Thoracic aorta (tissue), 2 donors: ENCODE measurements at places on chromosomes 11 and 22.

- H3K27ac ChIP-seq, result no peak overlapping the region
- no peak overlapping the region for H3K4me3 ChIP-seq
- H3K27me3 ChIP-seq, result no peaks in the 10 kb centered on the region
- H3K36me3 ChIP-seq, result no peaks in the 10 kb centered on the region
- no peak for DNase-seq
Observed at GRCh38 chr11:132576706-132577105, 955.6 kb downstream of the OPCML start.

DNA sequence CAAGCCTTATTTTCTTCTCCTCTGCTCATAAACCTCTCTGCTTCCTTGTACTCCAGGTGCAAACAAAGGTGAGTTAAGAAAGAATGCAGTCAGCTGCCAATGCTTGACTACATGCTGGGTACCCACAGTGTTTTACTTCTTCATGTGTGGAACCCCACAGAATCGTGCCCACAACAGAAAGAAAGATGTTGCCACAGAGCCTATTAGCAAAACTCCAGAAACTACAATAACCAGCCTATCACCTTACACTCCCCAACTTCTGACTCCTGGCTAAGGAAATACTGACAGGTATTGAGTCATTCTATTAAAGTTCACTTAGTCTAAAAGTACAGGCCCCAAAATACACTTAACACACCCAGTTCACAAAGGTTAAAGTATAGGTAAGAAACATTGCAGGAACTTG is 56.9 kb upstream of the CCDC89 start:
- no peak overlapping the region for H3K4me3 ChIP-seq
- no peak for DNase-seq
- H3K27ac ChIP-seq, result no peak overlapping the region
- H3K4me1 ChIP-seq, result no peaks in the 10 kb centered on the region
- no peaks in the 10 kb centered on the region for H3K27me3 ChIP-seq

DNA sequence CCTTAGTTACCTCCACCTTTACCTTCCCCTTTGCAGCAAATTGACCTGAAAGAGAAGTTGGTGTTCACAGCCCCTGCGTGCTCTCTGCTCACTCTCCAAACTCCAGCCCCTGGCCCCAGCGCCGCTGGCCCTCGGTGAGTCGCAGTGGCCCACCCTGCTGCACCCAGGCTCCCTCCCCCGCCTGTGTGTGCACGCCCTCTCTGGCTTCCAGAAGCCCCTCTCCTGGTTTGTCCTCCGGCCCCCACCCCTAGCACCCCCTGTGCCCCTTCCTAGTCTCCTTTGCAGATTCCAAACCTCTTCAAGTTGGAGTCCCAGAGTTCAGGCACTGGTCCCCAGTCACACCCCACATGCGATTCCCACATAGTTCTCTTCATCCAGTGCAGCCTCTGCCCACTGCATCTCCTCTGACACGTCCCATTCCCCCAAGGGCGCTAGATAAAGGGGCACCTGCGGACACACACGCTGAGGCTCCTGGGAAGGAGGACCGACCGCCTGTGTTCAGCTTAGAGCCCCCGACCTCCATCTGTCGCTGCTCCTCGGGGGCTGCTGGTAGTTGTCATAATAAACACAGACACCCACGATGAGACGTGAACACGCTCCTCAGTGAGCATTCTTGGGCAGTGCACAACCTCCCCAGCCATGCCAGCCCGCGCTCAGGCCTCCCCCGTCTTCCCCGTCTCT is 1.5 kb upstream of the PHRF1 start:
- peaks cover 37% of the 10 kb centered on the region for H3K4me1 ChIP-seq
- H3K4me3 ChIP-seq, result peak overlapping the region; percentile 85
- H3K27me3 ChIP-seq, result no peaks in the 10 kb centered on the region

DNA sequence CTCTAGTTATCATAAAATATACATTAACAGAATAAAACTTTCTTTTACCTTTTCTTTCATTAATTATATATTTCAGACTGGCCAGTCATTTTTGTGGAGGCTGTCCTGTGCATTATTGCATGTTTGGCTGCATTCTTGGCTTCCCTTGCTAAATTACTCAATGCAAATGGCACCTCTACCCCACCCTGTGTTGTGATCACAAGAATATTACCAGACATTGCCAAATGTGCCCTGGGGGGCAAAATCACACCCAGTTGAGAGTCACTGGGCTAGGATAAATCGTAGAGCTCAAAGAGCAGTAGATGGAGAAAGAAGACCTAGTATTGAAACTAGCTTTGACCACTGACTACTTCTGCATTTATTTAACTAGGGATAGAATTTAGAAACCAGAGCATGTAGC is 1257.8 kb upstream of the TENM4 start:
- no peaks in the 10 kb centered on the region for H3K36me3 ChIP-seq
- no peak overlapping the region for H3K4me3 ChIP-seq
- H3K4me1 ChIP-seq, result no peaks in the 10 kb centered on the region
- no peak for DNase-seq
- no peak overlapping the region for H3K27ac ChIP-seq

- no peak overlapping the region for H3K4me3 ChIP-seq
- DNase-seq, result no peak
- H3K4me1 ChIP-seq, result no peaks in the 10 kb centered on the region
- H3K36me3 ChIP-seq, result no peaks in the 10 kb centered on the region
Observed at GRCh38 chr11:41982975-41983374, 523.5 kb upstream of the LRRC4C start.

DNA sequence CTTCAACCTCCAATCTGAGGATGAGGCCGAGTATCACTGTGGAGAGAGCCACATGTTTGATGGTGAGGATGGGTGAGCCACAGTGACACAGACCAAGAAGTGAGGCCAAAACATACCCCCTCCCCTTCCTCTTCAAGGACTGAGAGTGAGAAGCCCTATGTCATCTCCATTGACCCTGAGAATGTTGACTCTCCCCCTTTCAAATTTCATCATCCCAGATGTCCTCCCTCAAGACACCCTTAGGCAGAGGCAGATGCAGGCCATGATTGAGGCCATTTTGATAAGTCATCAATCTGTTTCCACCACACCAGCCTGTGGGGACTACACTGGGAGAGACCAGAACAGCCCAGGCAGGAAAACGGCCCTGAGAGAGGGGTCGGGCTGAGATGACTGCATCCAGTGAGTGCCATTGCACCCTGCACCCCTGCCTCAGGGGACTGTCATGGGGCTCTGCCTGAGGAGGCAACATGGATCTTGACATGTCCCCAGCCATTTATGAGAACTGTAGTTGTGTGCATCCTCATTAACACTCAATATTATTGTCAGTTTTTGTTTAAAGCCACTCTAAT is 84.2 kb upstream of the IGLL5 start:
- no peak overlapping the region for H3K4me3 ChIP-seq
- no peaks in the 10 kb centered on the region for H3K36me3 ChIP-seq
- H3K27me3 ChIP-seq, result no peaks in the 10 kb centered on the region

GRCh38 chr11:46277622-46278386 is at the start of gene CREB3L1:
Gene CREB3L1, plus strand, starts transcription at chr11:46277662. Its CDS starts 450 bp downstream, at chr11:46278112.
- peak within 1 kb of the TSS; percentile 70 for H3K4me3 ChIP-seq
- no peak for DNase-seq
- no peak within 1 kb of the TSS for H3K27ac ChIP-seq
- H3K36me3 ChIP-seq, result no peaks in the 10 kb centered on the region

DNA sequence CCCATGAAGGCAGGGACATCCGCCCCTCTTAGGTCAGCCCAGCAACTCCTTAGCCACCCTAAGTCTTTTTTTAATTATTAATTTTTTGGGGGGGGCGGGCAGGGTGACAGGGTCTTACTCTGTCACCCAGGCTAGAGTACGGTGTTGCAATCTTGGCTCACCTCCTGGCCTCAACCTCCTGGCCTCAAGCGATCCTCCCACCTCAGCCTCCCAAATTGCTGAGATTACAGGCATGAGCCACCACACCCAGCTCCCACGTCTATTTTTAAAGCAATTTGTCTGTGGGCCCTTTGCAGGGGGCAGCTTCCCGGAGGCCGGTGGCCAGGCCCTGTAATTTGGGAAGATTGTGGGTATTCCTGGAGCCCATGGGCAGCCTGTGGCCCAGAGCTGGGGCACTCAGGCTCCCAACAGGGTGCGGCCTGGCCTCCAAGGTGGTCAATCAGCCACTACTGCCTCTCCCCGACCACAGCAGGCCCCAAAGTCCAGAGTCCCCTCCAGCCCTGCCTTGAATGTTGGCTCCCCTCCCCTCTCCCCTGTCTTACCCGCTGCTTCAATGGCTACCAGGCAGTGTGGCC is 27.2 kb downstream of the CREB3L1 start:
- H3K36me3 ChIP-seq, result no peaks in the 10 kb centered on the region
- no peak overlapping the region for H3K27ac ChIP-seq
- no peaks in the 10 kb centered on the region for H3K27me3 ChIP-seq
- H3K4me3 ChIP-seq, result no peak overlapping the region
- DNase-seq, result no peak

DNA sequence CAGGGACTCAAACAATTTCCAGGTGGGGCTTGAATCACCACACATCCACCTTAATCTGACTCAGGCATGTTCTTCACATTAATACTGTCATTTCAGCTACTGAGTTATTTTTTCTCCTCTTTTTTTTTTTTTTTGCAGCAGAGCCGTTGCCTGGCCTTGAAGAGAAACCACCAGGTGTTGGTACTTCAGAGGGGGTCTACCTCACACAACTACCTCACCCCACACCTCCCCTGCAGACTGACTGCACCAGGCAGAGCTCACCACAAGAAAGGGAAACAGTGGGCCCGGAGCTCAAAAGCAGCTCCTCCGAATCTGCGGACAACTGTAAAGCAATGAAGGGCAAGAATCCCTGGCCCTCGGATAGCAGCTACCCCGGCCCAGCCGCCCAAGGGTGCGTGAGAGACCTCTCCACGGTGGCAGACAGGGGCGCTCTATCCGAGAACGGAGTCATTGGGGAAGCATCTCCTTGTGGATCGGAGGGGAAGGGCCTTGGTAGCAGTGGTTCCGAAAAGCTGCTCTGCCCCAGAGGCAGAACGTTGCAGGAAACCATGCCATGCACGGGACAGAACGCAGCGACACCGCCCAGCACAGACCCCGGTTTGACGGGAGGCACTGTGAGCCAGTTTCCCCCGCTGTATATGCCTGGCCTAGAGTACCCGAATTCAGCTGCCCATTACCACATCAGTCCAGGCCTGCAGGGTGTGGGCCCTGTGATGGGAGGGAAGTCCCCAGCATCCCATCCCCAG is 15.1 kb upstream of the SLC25A18 start:
- no peaks in the 10 kb centered on the region for H3K4me1 ChIP-seq
- H3K27ac ChIP-seq, result no peak overlapping the region
- H3K4me3 ChIP-seq, result no peak overlapping the region

- no peak overlapping the region for H3K27ac ChIP-seq
- H3K27me3 ChIP-seq, result no peaks in the 10 kb centered on the region
- H3K4me3 ChIP-seq, result no peak overlapping the region
- H3K36me3 ChIP-seq, result no peaks in the 10 kb centered on the region
Observed at GRCh38 chr11:130087294-130087926, 17.7 kb downstream of the APLP2 start.

GRCh38 chr22:41845380-41846267 is 12.7 kb downstream of the SREBF2 start:
- no peak overlapping the region for H3K27ac ChIP-seq
- no peak overlapping the region for H3K4me3 ChIP-seq
- peaks cover 15% of the 10 kb centered on the region for H3K4me1 ChIP-seq
- H3K36me3 ChIP-seq, result no peaks in the 10 kb centered on the region
- no peak for DNase-seq

GRCh38 chr11:14361951-14362350 is 3.0 kb upstream of the RRAS2 start:
- no peak overlapping the region for H3K4me3 ChIP-seq
- no peak for DNase-seq
- H3K27me3 ChIP-seq, result no peaks in the 10 kb centered on the region
- no peaks in the 10 kb centered on the region for H3K4me1 ChIP-seq
- H3K27ac ChIP-seq, result no peak overlapping the region
- H3K36me3 ChIP-seq, result no peaks in the 10 kb centered on the region

DNA sequence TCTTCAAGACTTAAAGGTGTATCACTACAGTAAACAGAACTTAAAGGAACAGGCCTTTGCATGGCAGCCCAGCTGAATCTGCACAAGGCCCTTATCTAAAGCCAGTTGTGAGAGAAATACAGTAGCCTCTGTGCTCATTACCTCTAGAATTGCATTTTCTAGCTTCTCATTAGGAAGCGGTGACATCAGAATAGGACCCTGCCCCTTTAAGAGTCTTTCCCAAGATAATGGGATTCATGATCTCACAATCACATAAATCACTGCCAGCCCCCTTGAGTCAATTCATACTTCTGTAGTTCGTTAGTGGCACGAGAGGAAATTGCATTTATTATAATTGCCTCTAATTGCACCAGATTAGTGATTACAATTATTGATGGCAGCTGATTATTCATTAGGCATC is 170.3 kb downstream of the NTM start:
- no peak overlapping the region for H3K4me3 ChIP-seq
- H3K4me1 ChIP-seq, result no peaks in the 10 kb centered on the region
- no peaks in the 10 kb centered on the region for H3K27me3 ChIP-seq
- no peak for DNase-seq
- no peak overlapping the region for H3K27ac ChIP-seq
- no peaks in the 10 kb centered on the region for H3K36me3 ChIP-seq

DNA sequence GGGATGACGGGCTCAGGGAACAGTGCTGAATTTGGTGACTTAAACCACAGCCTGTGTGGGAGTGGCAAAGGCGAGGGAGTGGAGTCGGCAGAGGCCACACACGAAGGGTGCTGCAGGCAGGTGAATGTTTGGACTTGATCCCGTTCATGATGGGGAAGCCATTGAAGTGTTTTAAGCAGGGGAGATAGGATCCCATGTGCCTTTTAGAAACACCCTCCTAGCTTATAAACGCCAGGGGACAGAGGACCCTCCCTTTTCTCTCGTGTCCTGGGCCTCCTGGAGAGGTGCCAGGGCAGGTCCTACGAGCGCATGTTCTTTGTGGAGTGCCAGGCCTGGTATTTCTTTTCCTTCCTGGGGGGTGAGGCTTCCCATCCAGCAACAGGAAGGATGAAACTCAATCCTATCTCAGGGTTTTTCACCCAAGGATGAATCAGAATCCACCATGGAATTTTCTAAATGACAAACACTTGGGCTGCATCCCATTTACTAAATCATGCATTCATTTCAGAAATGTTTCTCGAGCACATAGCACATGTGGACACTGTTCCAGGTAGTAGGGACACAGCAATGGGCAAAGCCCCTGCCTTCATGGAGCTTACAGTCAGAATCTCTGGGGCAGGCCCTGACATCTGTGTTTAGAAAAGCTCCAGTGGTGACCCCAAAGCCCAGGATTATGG is 59.6 kb downstream of the CHRDL2 start:
- H3K27ac ChIP-seq, result no peak overlapping the region
- no peaks in the 10 kb centered on the region for H3K27me3 ChIP-seq
- peaks cover 24% of the 10 kb centered on the region for H3K4me1 ChIP-seq
- H3K4me3 ChIP-seq, result no peak overlapping the region
- DNase-seq, result no peak

DNA sequence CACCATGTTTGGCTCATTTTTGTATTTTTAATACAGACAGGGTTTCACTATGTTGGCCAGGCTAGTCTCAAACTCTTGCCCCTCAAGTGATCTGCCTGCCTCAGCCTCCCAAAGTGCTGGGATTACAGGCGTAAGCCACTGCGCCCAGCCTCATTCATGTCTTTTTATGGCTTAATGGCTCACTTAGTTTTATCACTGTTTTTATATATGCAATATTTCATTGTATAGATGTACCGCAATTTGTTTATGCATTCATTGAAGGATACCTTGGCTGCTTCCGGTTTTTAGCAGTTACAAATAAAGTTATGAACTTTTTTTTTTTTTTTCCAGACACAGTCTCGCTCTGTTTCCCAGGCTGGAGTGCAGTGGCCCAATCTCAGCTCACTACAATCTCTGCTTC is 5.5 kb upstream of the TCN2 start:
- DNase-seq, result no peak
- H3K36me3 ChIP-seq, result no peaks in the 10 kb centered on the region
- no peak overlapping the region for H3K27ac ChIP-seq
- H3K27me3 ChIP-seq, result no peaks in the 10 kb centered on the region
